ENCODE measurements at places on chromosomes 2 and 18.

GRCh38 chr18:3652380-3653262 lies 202.6 kb downstream of the TGIF1 start:
- peak; percentile 94 for DNase-seq

DNA sequence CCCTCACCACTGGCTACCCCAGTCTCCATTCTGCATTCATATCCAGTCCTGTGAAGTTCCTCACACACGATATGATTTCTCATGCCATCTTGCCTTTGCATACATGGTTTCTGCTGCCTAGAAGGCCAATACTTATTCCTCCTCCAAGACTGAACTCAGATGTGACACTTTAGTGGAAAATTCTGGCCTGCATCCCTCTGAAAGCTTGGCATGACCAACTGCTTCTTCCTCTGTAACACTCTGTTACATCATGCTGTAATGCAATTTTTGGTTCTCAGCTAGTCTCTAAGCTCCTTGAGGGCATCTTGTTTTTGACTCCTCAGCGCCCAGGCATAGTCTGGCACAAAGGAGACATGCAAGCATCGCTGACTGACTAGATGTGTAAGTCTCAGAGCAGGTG lies 12.6 kb downstream of the FAM161A start:
- no peak for DNase-seq

DNA sequence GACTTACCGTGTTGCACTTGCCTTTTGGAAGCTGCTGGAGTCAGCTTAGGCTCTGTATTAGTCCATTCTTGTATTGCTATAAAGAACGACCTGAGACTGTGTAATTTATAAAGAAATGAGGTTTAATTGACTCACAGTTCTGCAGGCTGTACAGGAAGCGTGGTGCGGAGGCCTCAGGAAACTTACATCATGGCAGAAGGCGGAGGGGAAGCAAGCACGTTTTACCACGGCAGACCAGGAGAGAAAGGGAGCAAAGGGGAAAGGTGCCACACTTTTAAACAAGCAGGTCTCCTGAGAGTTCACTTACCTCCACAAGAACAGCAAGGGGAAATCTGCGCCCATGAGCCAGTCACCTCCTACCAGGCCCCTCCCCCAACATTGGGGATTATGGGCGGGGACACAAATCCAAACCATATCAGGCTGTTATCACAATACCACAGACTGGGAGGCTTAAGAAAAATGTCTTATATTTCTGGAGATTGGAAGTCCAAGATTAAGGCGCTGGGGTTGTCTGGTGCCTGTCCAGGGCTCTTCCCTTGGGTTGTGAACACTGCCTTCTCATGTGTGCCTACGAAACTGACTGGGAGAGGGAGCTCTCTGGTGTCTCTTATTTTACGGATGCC lies 3.6 kb upstream of the D2HGDH start:
- no peak for DNase-seq

DNA sequence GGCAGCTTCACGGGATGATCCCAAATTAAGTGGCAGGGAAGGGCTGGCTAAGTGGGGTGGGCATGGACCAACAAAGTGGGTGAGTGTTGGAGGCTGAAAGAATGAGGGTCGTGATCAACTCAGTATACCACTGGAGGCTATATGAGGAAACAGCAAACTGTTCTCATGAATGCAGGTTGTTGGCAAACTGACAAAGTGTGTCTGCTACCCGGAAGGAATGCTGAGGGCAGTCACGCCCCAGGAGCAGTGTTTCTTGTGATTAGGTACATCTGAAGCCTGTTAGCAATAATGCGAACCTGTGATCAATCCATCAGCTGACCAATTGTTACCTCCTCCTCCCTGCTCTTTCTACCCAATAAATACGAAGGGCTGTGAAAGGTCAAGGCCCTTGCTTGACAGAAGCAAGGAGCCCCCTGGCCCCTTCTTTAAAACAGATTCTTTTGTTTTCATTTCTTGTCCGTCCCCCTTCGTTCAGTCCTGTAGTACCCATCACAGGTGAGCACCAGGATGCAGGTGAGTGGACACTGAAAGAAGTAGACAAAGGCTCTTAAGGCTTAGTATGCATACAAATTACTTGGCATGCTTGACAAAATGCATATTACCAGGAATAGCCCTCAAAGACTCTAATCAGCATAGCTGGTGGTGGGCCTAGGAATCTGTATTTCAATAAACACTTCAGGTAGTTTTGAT lies 67.9 kb downstream of the LOXHD1 start:
- DNase-seq = no peak

DNA sequence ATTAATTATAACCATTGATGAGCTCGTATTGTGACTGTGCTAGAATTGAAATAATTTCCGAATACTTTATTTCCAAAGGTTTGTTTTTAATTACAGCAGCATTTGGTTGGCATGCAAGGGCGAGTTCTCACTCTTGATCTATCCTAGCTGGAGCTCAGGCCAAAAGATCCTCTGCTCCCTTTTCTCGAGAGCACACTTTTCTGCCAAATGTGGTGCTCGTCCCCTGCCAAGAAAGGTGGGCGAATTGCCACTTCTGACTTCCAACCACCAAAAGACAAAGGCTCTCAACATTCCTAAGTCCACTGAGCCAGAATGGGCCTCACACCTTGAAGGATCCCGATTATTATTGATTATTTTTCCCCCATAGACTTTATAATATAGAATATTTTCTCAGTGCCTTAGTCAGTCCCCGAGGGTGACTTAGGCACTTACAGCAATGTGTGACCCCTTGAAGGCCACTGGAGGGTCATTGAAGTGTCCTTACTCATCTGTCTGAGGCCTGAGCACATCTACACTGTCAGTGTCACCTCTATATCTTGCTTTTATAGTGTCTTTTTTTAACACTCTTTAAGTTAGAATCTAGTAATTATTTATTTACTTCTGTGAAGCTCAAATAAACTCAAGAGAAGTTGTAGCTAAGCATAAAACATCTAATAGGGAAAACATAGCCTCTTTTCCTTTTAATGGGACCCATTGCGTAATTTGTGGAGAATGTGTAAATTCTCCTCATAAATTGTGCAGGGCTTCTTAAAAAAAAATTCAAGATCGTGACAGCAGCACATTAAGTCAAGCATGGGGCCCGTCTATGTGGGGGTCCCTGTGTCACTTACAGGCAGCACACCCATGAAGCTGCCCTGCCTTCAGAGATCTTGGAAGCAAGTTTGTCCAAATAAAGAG lies 98.3 kb downstream of the MEIS1 start:
- no peak for DNase-seq

Measured in posterior cingulate gyrus (tissue), 11 donors.